ENCODE measurements at places on chromosomes 2 and 18.

GRCh38 chr2:127627740-127628571, 18.0 kb upstream of the GPR17 start:
- no peak for DNase-seq

GRCh38 chr2:193527146-193527545, 1332.4 kb upstream of the TMEFF2 start:
- no peak for DNase-seq

DNA sequence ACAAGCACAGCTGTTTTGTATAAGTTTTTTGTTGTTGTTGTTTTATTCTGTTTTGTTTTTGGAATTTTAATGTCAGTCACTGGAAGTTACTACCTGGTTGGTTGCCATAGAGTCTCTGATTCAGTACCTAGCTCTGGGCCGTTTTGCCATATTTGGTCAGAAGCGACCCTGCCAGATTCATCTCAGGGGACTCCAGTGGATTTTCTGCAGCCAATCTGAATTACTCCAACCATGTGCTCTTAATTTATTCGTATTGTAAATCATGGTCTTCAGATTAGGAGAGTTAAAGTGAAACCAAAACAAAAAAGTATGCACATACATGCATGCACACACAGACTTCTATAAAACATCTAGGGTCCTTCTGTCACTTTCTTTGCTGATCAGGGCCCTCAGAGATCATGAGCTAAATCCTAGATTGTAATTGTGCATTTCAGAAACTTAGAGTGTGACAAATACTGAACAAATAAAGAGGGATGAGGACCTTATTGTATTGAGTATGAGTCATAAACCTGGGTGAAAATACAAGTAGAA, 317.4 kb upstream of the UBE2E3 start:
- no peak for DNase-seq

DNA sequence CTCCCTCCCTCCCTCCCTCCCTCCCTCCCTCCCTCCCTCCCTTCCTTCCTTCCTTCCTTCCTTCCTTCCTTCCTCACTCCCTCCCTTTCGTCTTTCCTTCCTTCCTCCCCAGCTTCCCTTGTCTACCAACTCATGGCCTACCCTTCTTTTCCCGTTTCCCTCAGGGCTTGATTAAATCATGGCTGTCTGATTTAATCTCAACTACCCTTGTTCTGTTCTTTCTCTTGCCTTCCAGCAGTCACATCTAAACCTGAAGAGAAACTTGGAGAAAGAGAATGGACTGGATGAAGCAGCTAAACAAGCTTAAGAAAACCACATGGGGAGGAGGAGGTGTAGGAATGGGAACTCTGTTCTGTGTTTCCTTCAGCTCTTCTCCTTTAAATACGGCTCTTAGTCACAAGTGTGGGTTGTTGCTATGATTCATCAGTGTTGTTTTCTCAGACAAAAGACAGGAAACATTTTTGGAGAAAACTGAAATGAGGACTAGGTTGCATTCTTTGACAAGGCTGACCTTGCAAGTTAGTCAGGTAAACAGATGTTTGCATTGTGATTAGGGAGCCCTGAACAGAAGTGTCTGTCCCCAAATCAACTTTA, 177.9 kb downstream of the LRRTM1 start:
- no peak for DNase-seq

DNA sequence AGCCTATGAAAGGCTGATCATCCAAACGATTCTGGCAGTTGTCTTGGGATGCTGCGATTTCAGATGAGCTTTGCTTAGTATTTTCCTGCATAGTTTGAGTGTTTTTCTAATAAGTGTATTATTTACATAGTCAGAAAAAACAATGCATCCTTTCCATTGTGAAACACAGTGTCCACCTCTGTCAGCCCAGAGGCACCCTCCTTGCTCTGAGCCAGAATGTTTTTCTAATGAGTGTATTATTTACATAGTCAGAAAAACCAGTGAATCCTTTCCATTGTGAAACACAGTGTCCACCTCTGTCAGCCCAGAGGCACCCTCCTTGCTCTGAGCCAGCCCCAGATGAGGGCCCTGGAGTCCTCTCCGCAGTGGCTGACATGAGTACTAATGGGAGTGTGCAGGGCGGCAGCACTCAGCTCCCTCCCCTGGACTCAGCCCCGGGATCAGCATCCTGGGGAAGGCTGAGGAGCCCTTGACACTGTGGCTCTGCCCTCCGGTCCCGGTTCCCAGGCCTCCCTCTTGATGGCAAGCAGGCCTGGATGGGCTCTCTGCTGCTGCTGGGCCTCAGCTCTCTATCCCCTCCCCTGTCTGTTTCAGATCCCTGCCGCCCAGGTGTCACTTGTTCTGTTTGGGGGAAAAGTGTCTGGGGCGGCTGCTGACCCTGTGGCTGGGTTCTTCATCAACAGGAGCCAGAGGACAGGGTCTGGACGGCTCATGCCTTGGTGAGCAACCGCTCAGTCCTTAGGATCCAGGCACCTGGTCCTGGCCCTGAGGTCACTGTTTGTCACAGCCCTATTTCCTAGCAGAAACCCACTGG, 5.9 kb downstream of the MFSD2B start:
- DNase-seq: no peak

DNA sequence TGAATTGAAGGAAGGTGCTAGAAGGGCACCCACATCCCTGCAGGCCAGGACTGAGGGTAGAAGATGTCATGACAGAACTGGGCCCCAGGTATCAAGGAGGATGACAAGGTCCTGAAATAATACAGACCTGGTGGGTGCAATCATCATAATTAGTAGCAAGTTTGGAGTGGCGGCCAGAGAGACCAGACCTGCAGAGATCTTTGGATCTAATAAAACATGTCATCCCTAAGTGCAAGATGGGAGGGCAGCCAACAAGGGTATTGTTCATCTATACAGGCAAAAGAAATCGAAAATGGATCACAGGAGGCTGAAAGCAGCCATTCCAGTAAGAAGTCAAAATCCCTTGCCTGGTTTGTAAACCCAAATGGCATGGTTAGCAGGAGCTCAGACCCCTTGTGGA, 111.3 kb upstream of the BOD1L2 start:
- DNase-seq: no peak

DNA sequence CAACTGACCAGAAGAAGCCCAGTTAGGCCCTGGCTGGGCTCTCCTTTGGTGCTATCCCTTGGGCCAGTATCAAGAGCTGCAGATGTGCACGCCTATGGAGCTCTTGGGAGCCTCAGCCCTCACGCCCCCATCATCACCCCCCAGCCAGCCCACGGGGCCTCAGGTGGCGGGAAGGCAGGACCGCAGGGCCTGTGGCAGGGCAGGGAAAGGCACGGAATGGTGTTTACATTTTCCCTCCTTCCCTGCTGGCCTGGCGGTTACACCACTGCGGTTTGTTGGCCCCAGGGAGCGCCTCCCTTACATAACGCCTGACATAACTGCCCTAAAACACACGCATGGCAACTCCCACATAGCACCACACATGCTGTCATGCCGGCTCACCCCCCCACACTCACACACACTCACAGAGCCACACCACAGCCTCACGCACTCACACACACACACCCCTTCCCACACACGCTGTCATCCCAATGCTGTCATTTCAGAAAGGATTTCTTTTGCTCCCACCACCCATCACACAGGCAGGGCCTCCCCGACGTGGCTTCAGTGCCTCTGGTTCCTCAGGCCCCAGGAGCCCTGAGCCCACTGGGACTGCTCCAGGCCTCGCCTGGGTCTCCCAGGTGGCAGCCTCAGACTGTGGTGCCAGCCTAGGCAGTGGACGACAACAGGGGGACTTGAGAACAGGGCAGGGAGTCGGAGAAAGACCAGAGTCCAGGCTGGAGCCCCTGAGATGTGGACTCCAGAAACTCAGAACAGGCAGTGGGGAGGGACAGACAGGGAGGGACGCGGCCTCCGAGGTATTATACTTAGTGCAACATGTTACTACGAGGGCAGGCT, 15.7 kb downstream of the ZFP36L2 start:
- no peak for DNase-seq

DNA sequence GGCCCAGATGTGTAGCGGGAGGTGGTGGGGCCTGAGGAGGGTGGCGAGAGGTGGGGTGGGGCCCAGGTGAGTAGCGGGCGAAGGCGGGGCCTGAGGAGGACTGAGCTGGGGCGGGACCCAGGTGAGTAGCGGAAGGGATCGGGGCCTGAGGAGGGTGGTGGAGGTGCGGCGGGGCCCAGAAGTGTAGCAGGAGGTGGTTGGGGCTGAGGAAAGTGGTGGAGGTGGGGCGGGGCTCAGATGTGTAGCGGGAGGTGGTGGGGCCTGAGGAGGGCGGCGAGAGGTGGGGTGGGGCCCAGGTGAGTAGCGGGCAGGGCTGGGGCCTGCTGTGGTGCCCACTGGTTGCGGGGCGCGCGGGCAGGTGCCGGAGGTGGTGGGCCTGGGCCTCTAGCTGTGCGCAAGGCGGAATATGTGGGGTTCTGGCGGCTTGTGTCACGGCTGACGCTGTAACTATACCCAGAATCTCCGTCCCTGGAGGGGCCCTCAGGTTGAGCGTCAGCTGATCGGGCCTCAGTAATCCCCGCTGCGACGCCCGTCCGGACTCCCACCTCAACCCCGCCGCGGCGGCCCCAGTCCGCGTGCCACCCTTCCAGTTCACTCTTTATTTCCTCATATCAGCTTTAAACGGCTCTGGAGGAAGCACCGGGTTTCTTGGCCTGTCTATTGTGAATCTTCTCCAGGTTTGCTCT, 866 bp upstream of the SF3B6 start:
- DNase-seq: no peak
